ENCODE measurements at places on chromosomes 3 and 15.

DNA sequence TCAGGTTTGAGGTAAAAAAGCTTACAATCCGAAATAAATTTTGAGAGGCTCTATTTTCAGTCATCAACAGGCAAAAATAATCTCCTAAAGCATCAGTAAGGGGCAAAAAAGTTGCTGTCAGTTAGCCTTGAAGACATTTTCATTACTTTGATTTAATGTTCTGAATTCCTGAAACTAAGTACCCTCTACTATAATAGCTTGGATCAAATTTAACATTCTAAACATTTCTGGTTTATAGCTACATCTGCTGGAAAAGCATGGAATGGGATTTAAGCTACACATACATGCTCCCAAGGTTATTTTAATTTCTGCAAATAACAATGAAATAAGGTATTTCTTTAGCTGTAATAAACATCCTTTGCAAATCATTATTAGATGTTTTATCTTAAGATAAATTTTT lies 245.4 kb downstream of the ULK4 start:
- no peak for DNase-seq

GRCh38 chr15:63908281-63908680 lies 74.5 kb upstream of the HERC1 start:
- no peak for DNase-seq

DNA sequence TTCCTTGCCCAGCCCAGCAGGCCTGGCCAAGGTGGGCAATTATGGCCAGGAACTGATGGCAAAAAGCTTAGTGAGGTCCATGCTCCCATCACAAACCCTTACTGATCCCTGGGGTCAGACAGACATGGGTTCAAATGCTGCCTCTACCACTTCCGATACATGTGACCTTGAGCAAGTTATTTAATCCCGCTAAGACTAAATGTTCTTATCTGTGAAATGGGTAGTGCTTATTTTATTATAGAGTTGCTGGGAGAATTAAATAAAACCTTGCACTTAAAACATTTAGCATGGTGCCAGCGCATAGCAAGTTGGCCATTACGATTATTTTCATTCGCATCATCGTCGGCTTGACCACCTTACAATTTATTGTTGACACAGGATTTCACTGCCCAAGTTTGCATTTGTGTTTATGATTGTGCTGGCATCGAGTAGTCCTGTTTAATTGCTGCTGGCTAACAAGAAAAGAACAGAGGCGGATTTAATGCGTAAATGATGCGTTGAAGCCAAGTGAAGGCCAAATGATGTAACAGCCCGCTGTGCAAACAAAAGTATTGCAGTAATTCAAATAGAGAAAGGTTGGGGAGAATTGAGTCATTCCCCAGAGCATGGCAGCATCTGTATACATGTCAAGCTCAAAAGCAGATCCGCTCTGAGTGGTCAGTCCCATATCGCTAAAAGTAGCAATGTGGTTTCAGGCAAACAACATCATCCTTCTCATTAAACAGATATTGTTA lies 7.3 kb upstream of the FURIN start:
- no peak for DNase-seq

DNA sequence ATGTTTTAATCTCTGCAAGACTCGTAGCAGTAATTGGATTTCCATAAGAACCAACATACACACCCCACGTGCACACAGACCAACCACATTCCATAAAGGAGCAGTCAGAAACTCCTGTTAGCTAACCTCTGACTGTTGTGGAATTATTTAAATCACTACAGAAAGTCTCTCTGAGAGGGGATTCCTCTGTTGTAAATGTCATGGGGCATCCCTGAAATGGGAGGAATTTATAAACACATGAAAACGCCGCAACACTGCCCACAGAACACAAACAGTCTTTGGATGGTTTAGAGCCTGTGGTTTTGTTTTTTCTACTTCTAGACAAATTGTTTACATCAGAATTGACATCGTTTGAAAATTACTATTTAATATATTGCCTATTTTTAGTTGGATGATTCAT lies 740.1 kb upstream of the GRM7 start:
- DNase-seq, result no peak

- no peak for DNase-seq
These were observed 298.2 kb downstream of the UBE2E2 start for GRCh38 chr3:23501201-23501802.
